ENCODE measurements at places on chromosomes 3 and 15.

DNA sequence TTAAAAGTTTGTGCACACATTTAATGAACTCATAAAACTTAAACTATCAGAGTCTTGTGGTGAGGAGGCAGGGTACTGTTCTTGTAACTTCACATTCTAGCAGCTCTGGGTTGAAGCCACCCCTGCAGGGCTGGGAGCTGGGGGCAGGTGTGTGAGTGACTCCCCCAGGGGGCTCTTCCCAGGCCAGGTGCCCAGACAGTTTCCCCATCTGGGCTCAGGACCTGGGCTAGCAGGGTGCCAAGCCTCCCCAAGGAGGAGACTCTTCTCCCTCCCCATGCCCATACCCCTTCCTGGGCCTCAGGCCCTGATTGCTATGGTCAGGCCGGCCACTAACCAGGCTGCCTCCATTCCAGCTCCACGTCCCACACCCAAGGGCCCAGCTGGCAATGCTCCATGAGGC, 22.0 kb upstream of the CHCHD6 start:
- DNase-seq: no peak

GRCh38 chr15:72902919-72903260, 119.3 kb upstream of the ADPGK start:
- DNase-seq: no peak

GRCh38 chr3:138687236-138687635, 78.7 kb downstream of the FAIM start:
- DNase-seq: no peak

DNA sequence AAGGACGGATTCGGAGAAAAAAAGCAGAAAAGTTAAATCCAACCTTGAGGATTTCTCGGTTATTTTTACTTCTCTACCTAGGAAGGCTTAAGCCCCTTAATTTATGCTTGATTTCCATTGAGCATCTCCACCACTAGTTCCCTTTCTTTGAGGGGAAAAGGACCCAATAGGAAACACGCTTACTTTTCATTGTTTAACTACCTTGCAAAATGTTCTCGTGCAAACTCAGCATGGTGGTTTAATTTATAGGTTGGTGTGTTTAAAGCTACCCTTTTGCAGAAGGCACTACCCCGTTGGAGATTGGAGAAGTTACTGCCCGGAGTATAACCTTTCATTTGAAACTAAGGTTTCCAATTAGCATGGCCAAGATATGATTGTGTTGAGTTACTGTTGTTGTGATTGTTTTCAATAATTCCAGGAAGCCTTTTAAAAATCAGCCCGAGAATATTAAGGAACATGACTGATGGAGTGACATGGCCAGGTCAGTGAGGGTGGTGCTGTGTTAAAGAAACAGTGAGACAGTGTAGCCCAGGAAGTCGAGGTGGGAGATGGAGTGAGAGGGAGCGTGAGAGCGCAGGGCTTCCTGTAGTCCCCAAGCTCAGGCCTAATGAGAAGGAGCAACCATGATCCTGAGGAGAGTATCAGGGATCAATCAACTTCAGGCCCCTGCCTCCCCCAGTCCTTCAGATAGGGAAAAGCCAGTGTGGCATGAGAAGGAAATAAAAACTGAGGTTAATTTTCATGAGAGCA, 76.6 kb downstream of the AQP9 start:
- no peak for DNase-seq

GRCh38 chr3:44065311-44066094, 176.2 kb upstream of the TOPAZ1 start:
- DNase-seq: peak; percentile 73

GRCh38 chr3:128339491-128340012, 127.1 kb downstream of the DNAJB8 start:
- DNase-seq: no peak

DNA sequence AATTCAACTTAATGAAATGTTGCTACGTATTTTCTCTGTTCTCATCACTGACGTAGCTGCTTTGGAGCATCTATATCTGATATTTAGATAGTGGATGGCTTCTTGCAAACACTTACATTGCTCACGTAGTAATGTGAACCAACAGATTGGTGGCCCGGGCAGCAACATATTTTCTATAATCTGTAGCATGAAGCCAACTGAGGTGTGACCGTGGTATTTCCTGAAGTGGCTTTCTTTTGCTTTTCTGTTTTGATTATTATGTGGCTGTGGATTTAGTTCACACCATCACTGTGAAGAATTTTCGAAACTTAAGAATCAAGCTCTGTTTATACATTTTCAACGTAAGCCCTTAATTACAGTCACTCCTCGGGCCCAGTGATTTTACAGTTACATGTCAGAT, 288.5 kb downstream of the LPP start:
- no peak for DNase-seq

DNA sequence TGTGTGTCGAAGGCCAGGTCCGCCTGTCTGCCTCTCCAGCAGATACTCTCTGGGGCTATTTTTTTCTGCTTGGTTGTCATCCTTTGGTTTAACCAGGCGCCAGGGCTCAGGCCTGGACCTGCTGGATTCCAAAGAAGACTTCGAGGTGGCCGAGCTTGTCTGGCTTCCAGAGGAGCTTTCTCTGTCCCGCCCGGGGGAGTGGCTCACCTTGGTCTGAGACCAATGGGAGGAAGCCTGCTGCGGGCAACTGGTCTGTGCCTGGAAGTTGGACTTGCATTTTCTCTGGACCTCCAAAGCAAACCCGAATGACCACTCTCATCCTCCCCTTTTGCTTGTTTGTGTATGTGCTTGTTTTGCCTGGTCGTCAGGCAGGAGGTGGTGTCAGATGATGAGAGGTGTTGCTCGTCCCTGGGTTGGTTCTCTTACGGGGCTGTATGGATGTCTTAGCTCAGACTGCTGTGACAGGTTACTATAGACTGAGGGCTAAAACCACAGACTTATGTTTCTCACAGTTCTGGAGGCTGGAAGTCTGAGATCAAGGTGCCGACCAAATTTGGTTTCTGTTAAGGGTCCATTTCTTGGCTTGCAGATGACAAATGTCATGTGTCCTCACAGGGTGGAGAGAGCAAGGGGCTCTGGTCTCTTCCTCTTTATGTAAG, 19.3 kb downstream of the IGF1R start:
- DNase-seq: peak; percentile 59

DNA sequence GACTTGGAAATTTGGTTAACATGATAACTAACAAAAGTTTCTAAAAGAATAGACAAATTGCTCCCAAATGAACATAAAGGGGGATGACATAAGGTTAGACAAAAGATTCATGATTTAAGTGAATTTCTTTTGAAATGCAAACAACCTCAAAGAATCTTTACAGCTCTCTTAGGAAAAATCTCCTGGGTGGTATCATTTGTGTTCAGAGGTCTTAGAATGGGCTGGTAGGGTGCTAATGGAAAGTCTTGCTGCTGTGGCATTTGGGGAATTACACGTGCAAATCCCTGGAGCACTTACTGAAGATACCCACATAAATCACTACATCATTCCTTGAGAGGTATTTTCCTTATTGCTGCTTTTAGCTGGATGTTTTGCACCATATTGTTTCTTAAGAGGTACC, 14.4 kb upstream of the ROBO2 start:
- peak; percentile 21 for DNase-seq

- peak; percentile 96 for DNase-seq
Observed at GRCh38 chr3:49929291-49930167, at the start of gene MON1A. Gene MON1A, minus strand, starts transcription at chr3:49929811. Its CDS starts 16,465 bp downstream, at chr3:49913346.

- DNase-seq: no peak
Observed at GRCh38 chr15:48936666-48937065, 27.1 kb downstream of the SHC4 start.

DNA sequence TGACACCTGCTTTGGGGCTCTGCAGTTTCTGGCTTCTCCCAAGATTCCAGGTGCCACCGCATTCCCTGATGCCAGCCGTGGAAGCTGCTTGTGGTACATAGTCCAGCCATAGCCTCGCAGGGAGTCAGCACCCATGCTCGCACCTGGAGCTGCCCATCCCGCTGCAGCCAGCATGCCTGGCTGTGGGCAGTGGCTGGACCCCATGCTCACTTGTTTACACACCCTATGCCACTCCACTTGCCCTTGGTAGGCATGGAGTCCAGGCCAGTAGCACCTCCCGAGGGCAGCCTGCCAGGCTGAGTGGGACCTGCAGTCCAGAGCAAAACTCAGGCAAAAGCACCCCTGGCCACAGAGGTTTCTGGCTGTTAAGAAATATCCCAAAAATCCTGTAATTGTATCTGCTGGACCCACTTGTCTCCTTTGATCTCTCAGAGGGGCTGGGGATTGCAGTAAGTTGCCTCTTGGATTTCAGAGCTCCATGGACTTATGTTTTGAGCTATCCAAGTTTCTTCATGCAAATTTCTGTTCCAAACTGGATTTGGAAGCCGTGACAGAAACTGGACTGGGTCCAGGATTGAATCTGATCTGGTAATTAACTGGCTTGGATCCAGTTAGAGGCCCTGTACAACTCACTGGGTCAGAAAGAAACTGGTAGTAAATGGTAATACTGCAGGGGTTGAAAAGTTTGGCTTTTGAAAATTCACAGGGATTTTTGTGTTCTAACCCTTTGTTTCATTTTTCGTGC, 149.3 kb downstream of the FMN1 start:
- DNase-seq: no peak

DNA sequence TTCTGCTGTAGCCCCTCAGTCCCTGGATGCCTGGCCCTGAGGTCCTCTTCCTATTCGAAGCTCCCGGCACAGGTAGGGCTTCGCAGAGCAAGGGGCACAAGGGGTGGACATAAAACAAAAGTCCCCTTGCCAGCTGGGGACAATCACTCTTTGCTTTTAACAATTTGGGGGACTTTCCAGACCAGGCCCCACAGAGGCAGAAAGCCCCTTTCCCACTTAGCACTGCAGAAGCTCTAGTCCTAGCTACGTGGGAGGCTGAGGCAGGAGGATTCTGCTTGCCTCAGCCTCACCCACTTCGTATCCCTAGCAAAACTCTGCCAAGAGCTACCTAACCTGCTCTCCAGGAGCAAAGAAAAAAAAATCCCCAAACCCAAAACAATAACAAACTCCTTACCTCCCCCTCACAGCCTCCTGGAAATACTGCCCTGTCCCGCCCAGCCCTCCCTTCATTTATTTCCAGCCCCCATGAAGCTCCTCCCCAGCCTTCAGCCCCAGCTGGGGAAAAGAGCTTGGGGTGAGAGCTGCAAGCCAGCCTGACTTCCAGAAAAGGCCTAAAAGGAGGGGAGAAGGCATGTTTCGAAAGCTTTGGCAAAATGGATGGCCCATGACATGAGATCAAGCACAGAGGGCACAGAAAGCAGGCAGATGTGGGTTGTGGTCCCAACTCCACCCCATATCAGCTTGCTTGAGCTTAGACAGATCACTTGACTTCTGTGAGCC, at the start of gene CIDEC:
CIDEC (minus strand) TSS at position 424 of the 720 bp plus-strand sequence. CDS start 1,767 bp downstream, outside the sequence.
- DNase-seq: no peak

- no peak for DNase-seq
Observed at GRCh38 chr15:62432702-62433398, 267.8 kb upstream of the C2CD4B start.

DNA sequence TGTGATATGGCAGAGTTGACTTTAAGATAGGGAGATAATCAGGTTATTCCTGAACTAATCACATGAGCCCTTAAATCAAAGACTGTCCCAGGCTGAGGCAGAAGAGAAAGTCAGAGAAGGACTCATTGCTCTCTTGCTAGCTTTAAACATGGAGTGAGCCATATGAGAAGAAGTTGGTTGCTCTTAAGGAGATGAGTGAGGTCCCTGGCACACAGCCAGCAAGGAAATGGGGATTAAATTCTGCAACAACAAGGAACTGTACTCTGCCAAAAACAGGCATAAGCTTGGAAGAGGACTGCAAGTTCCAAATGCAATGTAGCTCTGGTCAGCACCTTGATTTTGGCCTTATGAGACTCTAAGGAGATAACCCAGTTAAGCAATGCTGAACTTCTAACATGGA, 457.0 kb downstream of the PLOD2 start:
- DNase-seq: no peak

DNA sequence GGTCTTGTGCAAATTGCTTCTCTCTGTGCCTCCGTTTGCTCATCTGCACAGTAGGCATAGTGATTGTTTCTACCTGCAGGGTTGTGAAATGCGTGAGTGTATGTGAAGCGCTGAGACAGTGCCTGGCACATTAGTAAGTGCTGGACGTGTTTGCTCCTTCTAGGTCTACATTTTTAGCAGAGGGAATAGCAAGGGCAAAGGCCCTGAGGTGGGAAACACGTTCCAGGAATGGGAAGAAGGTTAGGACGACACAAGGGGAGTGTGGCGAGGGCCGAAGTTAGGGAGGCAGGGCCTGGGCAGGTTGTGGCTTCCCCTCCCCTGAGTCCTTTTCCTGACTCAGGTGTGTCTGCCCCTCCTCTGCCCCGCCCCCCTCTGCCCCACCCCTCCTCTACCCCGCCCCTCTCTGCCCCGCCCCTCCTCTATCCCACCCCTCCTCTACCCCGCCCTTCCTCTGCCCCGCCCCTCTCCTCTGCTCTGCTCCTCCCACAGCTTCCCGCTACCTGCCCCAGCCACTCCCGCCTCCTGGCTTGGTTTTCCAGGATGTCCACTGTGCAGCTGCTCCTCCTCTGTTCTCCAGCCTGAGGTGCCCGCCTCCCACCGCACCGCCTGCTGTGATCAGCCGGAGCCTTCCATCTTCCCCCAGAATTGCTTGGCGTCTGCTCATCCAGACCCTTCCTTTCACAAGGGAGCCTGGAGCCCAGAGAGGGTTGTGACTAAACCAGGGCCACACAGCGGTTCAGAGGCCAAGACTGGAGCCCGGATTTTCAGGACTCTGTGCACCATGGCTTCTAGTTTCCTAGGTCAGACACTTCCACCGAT, 31.1 kb upstream of the SMAD6 start:
- DNase-seq: peak; percentile 92

- peak; percentile 12 for DNase-seq
Observed at GRCh38 chr3:18098960-18099587, 326.1 kb downstream of the SATB1 start.

GRCh38 chr3:42911551-42911950, 5.6 kb downstream of the ZNF662 start:
- no peak for DNase-seq

All from GM23338 (cell line).